Chondrocyte (in vitro differentiated cells): ENCODE measurements at places on chromosomes 16 and 17. TPM values are rescaled to one million over a fixed set of nuclear protein-coding genes. Genes with fewer than 3 reads are reported as not detected.

GRCh38 chr16:76913046-76913445 is 277.9 kb upstream of the MON1B start:
- DNase-seq = no peak

DNA sequence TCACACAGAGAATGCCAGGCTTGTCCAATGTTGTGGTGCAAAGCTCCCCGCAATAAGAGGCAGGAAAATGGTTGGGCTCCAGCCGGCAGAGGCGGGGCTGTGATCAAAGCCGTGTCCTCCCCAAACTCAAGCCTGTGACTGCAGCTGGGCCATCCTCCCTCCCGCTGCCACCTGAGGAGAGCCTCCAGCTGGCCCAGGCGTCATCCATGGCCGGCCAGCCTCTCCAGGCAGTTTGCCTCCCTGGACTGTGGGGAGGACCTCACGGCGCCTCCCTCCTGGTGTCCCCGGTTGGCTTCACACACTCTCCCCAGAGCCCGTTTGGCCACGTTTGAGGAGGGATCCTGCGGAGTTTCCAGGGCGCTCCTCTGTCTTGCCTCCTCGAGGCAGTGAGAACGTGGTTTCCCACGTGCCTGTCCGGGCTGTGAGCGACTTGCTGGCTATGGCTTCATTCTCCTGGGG is 134.1 kb downstream of the IRF8 start:
- DNase-seq = peak; percentile 72

- DNase-seq = no peak
Measured at GRCh38 chr17:21149621-21150020, 22.9 kb downstream of the DHRS7B start.

DNA sequence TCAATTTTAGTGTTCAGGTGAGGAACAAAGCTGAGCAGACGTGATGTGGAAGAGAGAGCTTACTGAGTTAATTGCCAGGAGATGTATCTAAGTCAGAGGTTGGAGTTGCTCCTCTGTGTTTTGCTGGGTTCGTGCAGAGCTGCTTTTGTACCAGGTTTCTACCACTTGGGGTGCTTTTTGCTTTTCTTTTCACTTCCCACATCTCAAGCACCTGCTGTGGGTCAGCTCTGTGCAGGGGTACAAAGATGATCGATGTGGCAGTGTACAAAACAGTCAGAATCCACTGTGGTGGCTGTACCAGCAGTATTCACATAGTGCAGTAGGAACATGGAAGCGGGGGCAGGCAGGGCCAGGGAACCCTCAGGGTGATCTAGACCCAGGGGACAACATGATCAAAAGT is 14.8 kb downstream of the UNK start:
- DNase-seq = peak; percentile 35

GRCh38 chr16:64910356-64910755 is 211.5 kb downstream of the CDH11 start:
- DNase-seq = peak; percentile 83

- no peak for DNase-seq
Measured at GRCh38 chr17:40538936-40539705, 26.2 kb downstream of the CCR7 start.

DNA sequence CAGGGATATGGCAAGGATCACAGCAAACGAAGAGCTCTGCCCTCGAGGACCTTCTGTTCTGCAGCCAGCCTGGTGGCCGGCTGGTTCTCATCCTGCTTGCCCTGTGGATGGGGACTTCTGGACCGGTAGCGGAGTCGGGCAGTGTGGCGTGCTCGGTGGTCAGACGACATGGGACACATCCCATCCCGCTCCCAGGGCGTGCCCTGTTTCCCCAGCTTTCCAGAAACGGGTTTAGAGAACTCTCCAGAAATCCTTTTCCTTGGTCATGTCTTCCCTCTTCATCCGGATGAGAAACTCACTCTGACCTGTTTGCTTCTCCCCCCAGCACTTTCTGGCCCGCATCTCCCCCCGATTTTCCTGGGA is 115.8 kb downstream of the OR1D5 start:
- DNase-seq = peak; percentile 65

- no peak for DNase-seq
Measured at GRCh38 chr17:31740611-31741082, 118.4 kb downstream of the COPRS start.

GRCh38 chr17:57107498-57108101 is 22.6 kb downstream of the AKAP1 start:
- no peak for DNase-seq

DNA sequence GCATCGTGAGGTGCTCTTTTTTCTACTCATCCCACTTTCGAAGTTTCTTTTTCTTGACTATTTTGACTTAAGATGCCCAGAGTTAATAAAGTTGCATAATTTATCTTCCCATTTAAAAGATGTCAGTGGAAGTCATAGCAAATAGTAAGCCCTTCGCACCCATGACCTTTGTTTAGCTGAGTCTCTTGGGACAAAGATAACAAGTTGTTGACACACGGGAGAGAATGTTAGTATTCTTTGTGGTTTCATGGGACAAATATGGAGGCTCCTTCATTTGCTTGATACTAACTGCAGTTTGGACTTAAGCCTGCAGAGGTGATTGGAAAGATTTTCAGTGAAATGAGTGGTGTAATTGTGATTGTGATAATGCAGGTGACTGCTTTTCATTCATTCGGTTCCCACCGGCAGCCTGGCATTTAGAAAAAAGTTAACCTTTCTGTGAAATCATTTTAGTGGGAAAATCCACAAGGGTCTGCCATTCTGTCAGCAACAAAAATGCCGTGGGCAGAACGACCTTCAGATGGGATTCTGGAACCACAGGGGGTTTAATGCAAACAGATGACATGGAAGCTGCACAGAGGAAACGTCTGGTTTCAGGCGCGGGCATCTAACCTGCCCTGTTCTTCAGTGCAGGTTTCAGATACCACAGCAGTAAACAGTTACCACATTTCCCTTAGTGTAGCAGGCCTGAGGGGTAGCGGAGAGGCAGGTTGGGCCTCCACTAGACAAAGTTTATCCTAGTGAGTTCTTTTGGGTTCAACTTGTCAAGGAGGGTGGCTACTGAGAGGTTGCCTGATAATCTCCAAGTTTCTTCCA is 123.0 kb downstream of the RPTOR start:
- no peak for DNase-seq

DNA sequence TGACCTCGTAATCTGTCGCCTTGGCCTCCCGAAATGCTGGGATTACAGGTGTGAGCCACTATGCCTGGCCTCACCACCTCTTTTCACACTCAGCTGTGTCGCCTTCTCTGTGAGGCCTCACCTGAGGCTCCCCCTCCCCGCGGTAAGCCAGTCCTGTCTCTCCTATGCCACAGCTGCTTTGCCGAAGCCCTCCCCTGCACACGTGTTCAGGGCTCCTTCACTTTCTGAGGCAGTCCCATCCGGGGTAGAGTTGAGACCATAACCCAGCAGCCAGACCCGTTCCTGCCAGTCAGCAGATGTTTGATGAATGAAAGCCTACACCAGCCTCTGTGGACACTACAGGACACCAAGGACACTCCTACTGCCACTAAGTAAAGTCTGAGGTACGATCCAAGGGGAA is 10.6 kb downstream of the USP7 start:
- DNase-seq = peak; percentile 61

GRCh38 chr16:71242036-71242435 is 11.5 kb upstream of the HYDIN start:
- DNase-seq = no peak

GRCh38 chr16:18834864-18835263 is 33.5 kb upstream of the ARL6IP1 start:
- no peak for DNase-seq

GRCh38 chr17:28889996-28890395 is 7.5 kb downstream of the FLOT2 start:
- no peak for DNase-seq

GRCh38 chr16:56370875-56371659 is 54.3 kb downstream of the AMFR start:
- no peak for DNase-seq

DNA sequence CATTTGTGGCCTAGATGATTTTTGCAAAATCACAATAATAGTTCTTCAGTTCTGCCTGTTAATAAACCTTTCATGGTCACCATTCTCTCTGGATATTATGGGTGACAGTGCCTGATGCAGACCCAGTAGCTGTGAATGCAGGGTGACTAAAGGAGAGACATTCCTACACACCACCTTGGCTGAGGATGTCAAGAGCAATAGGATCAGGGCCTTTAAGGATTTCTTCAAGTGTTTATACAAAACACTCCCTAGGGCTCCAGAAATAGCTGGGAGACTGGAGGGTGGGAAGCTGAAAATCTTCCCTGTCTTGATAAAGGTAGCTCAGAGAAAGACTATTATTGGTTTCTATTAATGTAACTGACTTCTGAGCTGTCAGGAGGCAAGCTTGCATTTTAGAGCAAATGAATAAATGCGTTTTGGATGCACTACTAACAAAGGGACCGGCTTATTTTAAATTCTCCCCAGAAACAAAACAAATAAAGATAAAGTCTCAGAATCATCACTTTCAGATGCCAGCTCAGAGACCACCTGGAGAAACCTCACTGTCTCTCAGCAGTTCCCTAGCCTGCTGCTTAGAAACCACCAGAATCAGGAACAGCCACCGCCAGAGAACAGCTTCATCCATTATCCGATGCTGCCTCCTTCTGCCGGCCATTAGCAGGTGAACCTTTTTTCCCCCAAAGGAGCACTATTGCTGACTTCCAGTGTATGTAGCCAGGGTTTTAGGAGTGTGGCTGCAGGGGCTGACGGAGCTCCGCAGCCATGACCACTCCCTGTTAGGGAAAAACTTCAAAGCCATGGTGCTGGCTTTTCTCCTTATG is 171.4 kb upstream of the DYNLRB2 start:
- no peak for DNase-seq

DNA sequence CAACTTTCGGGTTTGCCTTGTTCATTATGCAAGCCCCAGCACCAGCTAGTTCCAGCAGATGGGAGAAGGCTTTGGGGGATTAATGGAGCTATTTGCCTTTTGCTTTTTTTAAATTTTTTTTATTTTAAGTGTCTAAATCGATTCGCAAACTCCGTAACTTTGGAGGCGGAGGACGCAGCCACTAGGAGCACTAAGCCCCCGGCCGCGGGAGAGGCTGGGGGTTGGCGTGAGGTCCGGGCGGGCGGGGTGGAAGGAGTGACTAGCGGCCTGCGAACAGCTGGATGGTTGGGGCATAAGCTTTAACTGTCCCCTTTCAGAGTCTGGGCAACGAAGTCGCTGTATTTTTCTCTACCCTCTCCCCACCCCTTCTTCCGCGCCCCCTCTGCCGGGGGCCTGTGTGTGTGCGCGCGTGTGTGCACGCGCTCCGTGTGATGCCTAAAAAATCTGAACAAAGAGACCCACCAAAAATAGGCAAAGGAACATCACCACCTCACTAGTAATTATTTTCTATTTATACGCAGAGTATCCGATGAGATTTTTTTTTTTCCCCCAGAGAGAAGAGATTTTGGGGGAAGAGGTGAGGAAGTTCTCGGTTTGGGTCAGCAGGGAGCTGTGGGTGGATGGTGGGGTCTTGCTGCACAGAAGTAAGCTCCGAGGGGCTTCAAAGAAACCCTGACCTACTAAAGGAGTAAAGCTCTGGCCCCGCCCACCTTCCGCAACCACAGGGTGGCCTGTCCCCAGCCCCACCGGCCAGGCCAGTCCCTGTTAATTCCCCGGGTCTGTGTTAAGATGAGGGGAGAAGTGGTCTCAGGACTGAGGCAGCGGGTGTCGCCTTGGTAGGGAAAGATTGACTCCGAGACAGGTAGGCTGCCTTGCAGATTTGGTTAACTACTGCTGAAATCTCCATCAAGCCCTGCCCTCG is 2.3 kb downstream of the SHISA9 start:
- no peak for DNase-seq

- DNase-seq = no peak
Measured at GRCh38 chr16:56961386-56961785, 364 bp upstream of the CETP start.

GRCh38 chr16:49629851-49630250 is 226.1 kb downstream of the ZNF423 start:
- DNase-seq = no peak

DNA sequence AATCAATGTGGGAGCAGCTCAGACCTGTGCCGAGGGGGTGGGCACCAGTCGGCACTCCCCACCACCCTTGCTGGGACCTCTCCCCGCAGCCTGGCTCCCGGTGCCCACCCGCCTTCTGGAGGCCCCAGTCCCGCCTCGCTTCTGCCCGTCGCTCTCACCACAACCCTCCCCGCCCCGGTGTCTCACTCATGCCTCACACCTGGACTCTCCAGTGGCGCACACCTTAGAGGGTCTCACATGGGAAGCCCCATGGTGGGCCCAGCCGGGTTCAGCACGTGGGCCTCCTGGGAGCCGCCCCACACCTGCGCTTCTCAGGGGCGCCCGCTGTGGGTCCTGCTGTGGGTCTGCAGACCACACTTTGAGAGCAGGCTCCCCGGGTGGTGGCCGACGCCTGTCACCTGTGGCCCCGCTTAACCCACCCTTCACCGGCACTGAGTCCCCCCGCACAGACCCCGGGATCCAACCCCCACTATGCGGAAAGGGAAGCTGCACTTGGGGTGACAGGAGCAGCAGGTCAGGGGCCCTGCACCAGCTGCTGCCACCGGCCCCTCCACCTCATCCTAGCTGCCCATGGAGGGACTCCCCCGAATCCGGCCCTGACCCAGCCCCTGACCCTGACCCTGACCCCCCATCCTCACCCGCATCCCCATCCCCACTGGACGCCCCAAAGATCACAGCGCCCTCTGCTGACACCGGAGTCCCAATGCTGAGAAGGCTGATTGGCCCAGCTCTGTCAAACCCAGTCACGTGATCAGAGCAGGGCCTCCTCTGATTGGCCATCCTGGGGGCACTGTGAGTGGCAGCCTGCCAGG is 27.4 kb upstream of the SLC38A10 start:
- DNase-seq = no peak

DNA sequence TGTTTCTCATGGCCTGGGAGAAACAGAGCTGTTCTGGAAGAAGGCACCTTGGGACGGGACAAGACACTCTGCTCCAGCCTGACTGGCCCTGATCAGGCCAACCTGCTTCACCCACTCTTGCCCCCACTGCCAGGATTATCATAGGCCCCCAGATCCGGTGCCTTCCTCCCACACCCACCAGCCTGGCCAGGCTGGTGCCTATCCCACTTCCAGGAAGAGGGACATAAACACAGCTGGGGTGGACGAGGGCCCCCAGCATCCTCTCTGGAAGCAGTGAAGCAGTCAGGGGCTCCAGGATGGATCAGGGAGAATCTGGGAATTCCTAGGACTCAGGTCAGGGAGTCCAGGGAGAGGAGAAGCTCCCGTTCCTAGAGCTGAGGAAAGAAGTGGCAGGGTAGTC is 16.9 kb upstream of the ITGA3 start:
- DNase-seq = peak; percentile 51

The ABI3 gene
- total RNA-seq = not detected in 3 replicates

The TOX3 gene
- not detected in 3 replicates for total RNA-seq

The HBA2 gene
- not detected in 3 replicates for total RNA-seq

The VMO1 gene
- total RNA-seq = 0.82 to 2.4 TPM (median 1.2 TPM) in 3 replicates

The KRT9 gene
- not detected in 3 replicates for total RNA-seq

The ABCC11 gene
- total RNA-seq = 0.32 to 0.44 TPM in 2 of 3 replicates, not detected in the other

The GGT6 gene
- not detected in 3 replicates for total RNA-seq
